Hepatocyte (in vitro differentiated cells): ENCODE measurements at places on chromosomes 5 and 9. TPM values are rescaled to one million over a fixed set of nuclear protein-coding genes. Genes with fewer than 3 reads are reported as not detected.

DNA sequence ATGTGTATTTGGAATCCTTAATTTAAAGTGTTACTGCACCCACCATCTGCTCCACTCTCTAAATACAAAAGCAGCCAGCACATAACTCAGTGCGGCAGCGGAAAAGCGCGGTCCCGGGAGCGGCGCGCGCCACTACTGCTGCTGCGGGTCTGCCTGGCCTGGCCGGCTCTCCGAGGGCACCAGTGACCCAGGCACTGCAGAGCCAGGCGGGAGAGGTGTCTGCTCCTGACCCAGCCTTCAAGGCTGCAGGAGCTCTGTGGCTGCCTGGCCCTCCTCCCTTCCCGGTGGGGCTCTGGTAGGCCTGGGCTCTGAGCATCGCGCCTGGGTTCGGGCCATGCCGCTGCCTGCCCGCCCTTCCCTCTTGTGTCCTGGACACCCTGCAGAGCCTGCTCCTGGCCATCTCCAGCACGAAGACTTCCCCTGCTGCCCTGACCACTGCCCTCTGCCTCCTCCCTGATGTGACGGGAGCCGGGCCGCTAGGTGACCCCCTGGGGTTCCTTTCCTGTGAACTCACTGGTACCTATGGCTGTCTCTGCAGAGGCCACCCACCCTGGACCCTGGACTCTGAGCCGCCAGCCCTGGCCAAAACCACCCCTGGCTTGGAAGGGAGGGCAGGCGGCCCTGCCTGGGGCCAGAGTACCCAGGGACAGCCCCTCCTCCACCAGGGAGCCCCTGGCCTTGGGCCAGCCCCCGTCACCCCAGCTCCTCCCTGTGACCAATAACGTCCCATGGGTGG is 32.8 kb upstream of the UBAC1 start:
- H3K4me3 ChIP-seq, result no peak overlapping the region
- peaks cover 24% of the 10 kb centered on the region for H3K4me1 ChIP-seq
- peak overlapping the region; percentile 98 for H3K27ac ChIP-seq
- no peaks in the 10 kb centered on the region for H3K36me3 ChIP-seq
- H3K27me3 ChIP-seq, result no peaks in the 10 kb centered on the region

DNA sequence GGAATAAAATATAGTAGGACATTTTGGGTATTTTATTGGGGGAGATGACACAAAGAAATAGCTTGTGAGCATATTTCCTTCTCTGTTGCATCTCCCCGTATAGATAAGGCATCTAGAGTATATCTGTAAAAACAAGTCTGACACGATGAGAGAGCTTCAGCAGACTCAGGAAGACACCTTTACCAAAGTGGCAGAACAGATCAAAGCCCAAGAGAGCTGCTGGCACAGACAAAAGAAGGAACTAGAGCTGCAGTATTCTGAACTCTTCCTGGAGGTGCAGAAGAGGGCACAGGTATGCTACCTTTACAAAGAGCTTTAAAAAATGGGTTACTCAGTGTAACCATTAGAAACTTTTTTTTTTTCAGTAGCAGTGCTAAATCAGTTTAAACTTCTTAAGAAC is 176.7 kb downstream of the CCDC171 start:
- no peak overlapping the region for H3K27ac ChIP-seq
- DNase-seq, result no peak
- no peaks in the 10 kb centered on the region for H3K4me1 ChIP-seq
- H3K36me3 ChIP-seq, result no peaks in the 10 kb centered on the region

GRCh38 chr9:105218673-105219072 is 25.8 kb upstream of the SLC44A1 start:
- no peaks in the 10 kb centered on the region for H3K27me3 ChIP-seq
- DNase-seq, result no peak
- no peak overlapping the region for H3K27ac ChIP-seq
- H3K4me3 ChIP-seq, result no peak overlapping the region

GRCh38 chr5:30401479-30402058 is 791.9 kb upstream of the CDH6 start:
- peak; percentile 58 for DNase-seq
- no peaks in the 10 kb centered on the region for H3K27me3 ChIP-seq
- H3K27ac ChIP-seq, result no peak overlapping the region
- no peak overlapping the region for H3K4me3 ChIP-seq
- H3K4me1 ChIP-seq, result no peaks in the 10 kb centered on the region

Gene BHMT2
- not detected in 2 replicates for total RNA-seq

Gene CNTFR
- total RNA-seq, result 2.1 and 4.7 TPM in 2 replicates

Gene DMGDH
- 0.16 and 0.87 TPM in 2 replicates for total RNA-seq

- no peak overlapping the region for H3K4me3 ChIP-seq
- H3K27me3 ChIP-seq, result no peaks in the 10 kb centered on the region
- no peak overlapping the region for H3K27ac ChIP-seq
- DNase-seq, result no peak
These were observed 371.4 kb upstream of the CDH18 start for GRCh38 chr5:20359377-20359776.

Gene TAF1L
- total RNA-seq, result not detected in 2 replicates

GRCh38 chr5:125002727-125003598 is 256.5 kb upstream of the ZNF608 start:
- DNase-seq, result no peak
- H3K36me3 ChIP-seq, result no peaks in the 10 kb centered on the region
- no peaks in the 10 kb centered on the region for H3K27me3 ChIP-seq
- H3K4me3 ChIP-seq, result no peak overlapping the region
- no peak overlapping the region for H3K27ac ChIP-seq

DNA sequence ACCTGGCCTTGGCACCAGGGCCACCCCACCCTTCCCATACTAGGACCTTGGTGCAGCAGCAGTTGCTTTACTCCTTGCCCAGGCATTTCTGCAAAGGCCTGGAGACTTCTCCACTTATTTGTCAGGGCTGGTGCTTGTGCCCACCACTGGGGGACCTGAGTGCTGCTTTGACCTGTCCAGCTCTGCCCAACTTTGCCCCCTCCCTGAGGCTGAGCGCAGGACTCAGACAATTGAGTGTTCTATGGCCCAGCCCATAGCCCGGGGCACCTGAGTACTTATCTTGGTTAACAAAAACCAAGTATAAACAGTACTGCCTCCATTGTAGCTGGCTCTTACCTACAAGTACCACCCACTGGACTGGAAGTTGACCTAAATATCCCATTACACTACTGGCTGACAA is 406.1 kb upstream of the CHD1 start:
- no peaks in the 10 kb centered on the region for H3K27me3 ChIP-seq
- H3K4me3 ChIP-seq, result no peak overlapping the region
- no peaks in the 10 kb centered on the region for H3K36me3 ChIP-seq
- H3K4me1 ChIP-seq, result no peaks in the 10 kb centered on the region
- DNase-seq, result no peak

Gene GBGT1
- 10.1 and 15.5 TPM in 2 replicates for total RNA-seq

DNA sequence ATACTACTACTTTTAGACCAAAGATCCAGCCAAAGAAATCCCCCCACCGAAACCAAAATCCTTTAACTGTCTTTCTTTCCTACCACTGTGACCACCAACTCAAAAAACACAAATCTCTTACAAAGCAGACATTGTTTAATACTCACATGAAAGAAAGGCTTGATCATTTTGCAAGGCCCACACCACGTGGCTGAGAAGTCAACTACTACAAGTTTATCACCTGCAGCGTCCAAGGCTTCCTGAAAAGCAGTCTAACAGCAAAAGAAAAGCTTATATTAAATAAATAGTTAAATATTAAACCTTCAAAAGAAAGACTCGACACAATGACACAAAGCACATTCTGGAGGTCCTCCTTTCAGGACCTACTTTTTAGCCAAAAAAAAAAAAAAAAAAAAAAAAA is 5.1 kb downstream of the TXN start:
- no peak overlapping the region for H3K27ac ChIP-seq
- H3K4me1 ChIP-seq, result no peaks in the 10 kb centered on the region
- no peaks in the 10 kb centered on the region for H3K27me3 ChIP-seq
- no peak for DNase-seq

DNA sequence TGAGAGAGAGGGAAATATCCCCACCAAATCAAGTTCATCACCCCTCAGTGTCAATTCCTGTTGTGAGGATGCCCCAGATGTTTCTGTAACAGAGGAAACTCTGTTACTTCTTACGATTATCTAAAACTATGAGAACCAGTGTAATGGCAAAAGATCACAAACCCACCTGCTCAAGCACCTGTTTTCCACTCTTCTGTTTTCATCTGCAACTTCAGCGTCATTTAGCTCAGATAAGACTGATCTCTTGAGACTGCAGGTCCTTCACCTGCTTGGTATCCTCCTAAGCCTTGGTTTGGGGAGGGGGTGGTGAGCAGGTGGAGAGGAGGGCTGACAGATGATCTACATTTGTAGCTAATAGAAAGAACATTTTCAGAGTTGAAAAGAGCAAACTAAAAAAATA is 229.3 kb downstream of the SLF1 start:
- no peaks in the 10 kb centered on the region for H3K36me3 ChIP-seq
- H3K4me1 ChIP-seq, result no peaks in the 10 kb centered on the region
- H3K27me3 ChIP-seq, result no peaks in the 10 kb centered on the region
- DNase-seq, result no peak

DNA sequence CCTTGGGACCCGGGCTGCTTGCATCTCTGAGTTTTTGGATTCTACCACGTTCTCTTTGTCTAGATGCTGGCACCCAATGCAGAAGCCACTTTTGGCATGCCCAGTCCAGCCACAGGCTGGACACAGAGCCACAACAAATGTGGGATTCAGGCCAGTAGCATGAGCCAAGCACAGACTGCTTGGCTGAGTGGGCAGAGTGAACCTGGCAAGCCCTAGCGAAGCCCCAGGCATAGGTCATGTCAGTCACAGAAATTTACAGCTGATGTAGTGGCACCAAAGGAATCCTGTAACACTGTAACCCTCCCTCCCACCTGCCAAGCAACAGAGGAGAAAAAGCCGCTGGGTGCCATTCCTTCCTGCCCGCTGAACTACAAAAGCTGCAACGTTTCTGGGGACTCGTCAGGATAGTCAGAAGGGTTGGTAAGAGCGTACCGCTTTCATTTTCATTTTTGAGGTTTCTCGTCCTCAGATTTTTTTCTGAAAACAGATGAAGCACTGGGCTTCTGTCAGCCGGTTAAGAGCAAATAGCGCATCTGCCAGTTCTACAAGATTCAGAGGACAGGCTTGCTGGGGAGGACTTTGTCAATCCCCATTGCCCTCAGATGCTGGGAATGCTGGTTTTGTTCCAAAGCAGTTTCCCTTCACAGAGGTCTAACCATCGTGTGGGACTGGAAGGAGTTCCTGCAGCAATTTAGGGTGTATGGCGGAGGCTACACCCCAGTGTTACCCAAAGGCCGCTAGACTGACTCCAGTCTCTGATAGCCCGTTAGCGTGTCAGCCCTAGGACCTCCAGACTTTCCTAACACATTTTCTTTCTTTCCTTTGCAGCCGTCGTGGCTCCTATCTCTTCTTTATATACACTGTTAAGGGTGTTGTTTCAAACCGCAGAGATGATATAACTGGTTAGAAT is 399.0 kb downstream of the HTR1A start:
- H3K27me3 ChIP-seq, result no peaks in the 10 kb centered on the region
- DNase-seq, result no peak
- H3K4me1 ChIP-seq, result no peaks in the 10 kb centered on the region

Gene CER1
- total RNA-seq, result 0.53 TPM in 1 of 2 replicates, not detected in the other
